Esophagus squamous epithelium (tissue), 5 donors: ENCODE measurements at places on chromosomes 2 and 18.
A peak's percentile ranks its signal among the peaks of the same experiment; 100 is the strongest.

DNA sequence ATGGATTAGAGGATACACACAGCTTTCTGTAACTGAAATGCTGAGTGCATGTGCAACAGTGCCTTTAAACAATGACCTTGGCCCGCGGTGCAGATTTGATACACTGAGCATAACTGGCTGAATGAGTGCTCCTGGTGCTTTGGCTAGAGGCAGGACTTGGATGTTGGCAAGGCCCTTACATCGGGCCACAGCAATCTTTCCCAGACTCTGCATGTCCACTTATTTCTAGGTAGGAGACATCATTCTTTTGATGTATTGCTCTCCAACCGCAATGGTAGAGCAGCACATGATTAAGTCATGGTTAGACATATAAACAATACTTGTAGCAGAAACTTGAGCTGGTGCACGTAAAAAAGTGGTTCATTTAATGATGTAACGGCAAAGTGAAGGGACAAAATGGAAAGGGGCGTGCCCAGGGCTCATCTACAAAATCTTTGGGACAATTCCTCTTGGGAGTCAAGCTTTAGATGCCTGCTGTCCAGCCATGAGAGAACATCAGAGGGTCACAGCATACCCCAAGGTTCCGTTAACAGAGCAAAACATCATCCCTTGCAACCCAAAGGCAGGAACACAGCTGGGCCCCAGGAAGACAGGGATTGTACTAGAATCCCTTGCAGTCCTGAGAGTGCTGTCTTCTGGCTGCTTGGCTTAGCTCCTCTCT, 43.4 kb downstream of the RAB31 start:
- no peaks in the 10 kb centered on the region for H3K4me1 ChIP-seq
- H3K27me3 ChIP-seq = no peaks in the 10 kb centered on the region
- no peak overlapping the region for H3K4me3 ChIP-seq
- no peak overlapping the region for H3K27ac ChIP-seq
- H3K36me3 ChIP-seq = no peaks in the 10 kb centered on the region

GRCh38 chr18:79950515-79951341, 725 bp downstream of the SLC66A2 start:
- no peak for DNase-seq
- no peaks in the 10 kb centered on the region for H3K27me3 ChIP-seq
- H3K4me3 ChIP-seq = peak overlapping the region; percentile 99
- no peaks in the 10 kb centered on the region for H3K36me3 ChIP-seq
- H3K27ac ChIP-seq = peak overlapping the region; percentile 98
- H3K4me1 ChIP-seq = peaks cover 88% of the 10 kb centered on the region

- H3K4me3 ChIP-seq = no peak overlapping the region
- no peak for DNase-seq
- no peaks in the 10 kb centered on the region for H3K4me1 ChIP-seq
- no peak overlapping the region for H3K27ac ChIP-seq
- H3K36me3 ChIP-seq = no peaks in the 10 kb centered on the region
- no peaks in the 10 kb centered on the region for H3K27me3 ChIP-seq
Measured at GRCh38 chr18:45727068-45727467, 3.1 kb downstream of the SLC14A1 start.

- H3K4me3 ChIP-seq = no peak overlapping the region
- no peak for DNase-seq
- no peaks in the 10 kb centered on the region for H3K27me3 ChIP-seq
- H3K4me1 ChIP-seq = peaks cover 7% of the 10 kb centered on the region
Measured at GRCh38 chr2:105708697-105709096, 36.0 kb upstream of the NCK2 start.

GRCh38 chr2:207928079-207928478, 97.2 kb downstream of the PLEKHM3 start:
- H3K4me1 ChIP-seq = no peaks in the 10 kb centered on the region
- H3K27ac ChIP-seq = no peak overlapping the region
- H3K36me3 ChIP-seq = peaks cover 15% of the 10 kb centered on the region
- DNase-seq = no peak
- H3K27me3 ChIP-seq = no peaks in the 10 kb centered on the region

DNA sequence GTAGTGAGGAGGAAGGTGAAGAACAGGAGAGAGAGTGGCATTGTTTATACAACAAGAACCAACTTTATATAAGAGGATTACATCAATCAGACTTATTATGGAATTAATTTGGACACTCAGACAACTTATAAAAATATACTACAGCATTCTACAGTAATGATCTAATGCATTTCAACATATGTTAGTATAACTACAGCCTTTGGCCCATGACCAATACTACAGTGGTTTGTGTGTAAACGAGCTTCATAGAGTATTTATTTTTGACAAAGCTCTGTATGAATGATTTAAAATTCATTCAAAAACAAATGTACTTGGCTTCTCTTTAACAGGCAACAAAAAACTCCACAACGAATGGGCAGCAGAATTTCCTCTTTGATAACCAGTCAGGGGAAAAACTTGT, 72.8 kb downstream of the ZNF521 start:
- no peak for DNase-seq
- H3K36me3 ChIP-seq = no peaks in the 10 kb centered on the region
- peaks cover 6% of the 10 kb centered on the region for H3K4me1 ChIP-seq
- H3K27ac ChIP-seq = no peak overlapping the region

DNA sequence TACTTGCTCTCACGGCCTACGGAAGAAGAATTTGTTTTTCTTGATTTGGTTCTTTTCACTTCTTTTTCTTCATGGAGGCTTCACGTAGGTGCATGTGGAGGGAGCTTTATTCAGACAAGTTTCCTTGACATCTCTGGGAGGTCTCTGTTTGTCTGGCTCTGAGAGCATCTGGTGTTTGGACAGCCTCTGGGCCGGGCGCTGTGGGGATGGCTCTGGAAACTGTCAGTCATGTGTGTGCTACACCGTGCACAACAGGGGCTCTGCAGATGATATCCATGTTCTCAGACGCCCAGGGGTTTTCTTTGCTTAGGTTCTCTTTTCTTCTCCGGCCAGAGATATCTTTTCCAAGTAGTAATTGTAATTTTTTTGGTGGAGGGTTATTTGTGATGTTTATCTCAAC, 130.7 kb downstream of the SH3RF3 start:
- no peaks in the 10 kb centered on the region for H3K27me3 ChIP-seq
- no peaks in the 10 kb centered on the region for H3K36me3 ChIP-seq
- no peak for DNase-seq
- H3K4me1 ChIP-seq = peaks cover 14% of the 10 kb centered on the region

DNA sequence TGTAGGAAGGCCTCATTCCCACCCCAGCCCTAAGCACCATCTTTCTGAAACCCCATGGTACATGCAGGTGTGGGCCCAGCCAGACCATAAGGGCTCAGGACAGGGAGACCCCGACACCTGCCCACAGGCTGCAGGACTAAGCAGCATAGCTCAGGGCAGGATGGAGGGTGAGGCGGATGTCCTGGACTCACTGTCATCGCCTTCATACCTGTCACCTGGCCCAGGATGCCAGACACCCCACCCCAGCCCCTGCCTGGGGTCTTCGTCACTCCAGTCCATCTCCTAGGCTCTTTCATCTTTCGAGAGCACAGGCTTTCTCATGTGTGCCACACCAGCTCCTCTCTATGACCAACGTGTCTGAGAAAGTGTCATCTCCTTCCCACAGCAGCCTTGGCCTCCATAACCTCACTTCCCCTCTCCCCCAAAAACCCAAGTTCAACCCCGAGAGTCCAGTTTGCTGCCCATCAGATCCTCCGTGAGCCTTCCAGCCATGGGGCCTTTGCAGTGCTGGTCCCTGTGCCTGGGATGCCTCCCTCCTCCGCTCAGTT, 71.5 kb downstream of the EMX1 start:
- no peak for DNase-seq
- no peaks in the 10 kb centered on the region for H3K4me1 ChIP-seq
- no peak overlapping the region for H3K4me3 ChIP-seq
- H3K27me3 ChIP-seq = no peaks in the 10 kb centered on the region
- no peaks in the 10 kb centered on the region for H3K36me3 ChIP-seq
- H3K27ac ChIP-seq = no peak overlapping the region

GRCh38 chr2:237749961-237750360, 48.6 kb upstream of the RBM44 start:
- no peak overlapping the region for H3K27ac ChIP-seq
- H3K4me3 ChIP-seq = no peak overlapping the region
- DNase-seq = no peak
- peaks cover 8% of the 10 kb centered on the region for H3K4me1 ChIP-seq

- no peaks in the 10 kb centered on the region for H3K27me3 ChIP-seq
- no peak overlapping the region for H3K27ac ChIP-seq
- H3K4me3 ChIP-seq = no peak overlapping the region
- no peaks in the 10 kb centered on the region for H3K36me3 ChIP-seq
- no peak for DNase-seq
Measured at GRCh38 chr2:729376-729861, 52.2 kb upstream of the TMEM18 start.

DNA sequence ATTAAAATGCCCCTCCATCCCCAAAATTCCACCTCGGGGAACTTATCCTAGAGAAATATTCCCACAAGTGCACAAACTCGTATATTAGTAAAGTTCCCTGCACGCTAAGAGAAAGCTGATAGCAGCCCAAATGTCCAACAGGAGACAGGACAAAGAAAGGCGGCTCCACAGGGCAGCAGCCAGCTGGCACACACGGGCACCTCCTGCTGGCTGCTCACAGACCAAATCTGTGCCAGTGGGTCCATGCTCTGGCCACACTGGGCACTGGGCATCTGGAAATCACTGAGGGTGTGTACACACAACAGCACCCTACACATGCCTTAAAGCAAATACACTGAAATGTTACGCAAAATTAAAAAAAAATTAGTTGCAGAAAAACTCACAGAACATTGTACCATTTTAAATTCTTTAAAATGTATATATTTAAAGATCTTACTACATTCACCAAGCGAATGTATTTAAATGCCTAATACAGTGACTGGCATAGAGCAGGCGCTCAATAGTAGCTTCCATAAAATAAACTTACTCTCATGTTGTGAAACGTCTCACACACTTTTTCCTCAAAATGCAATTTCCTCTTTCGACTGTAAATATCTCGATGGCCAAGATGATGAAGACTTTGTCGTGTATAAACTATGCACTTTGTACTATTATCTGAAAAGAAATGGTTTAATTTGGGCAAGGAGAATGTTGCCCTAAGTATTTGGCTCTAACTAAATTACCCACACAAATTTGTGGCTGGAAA, 19.4 kb downstream of the ZNF516 start:
- no peaks in the 10 kb centered on the region for H3K27me3 ChIP-seq
- peak overlapping the region; percentile 77 for H3K27ac ChIP-seq
- no peak for DNase-seq

DNA sequence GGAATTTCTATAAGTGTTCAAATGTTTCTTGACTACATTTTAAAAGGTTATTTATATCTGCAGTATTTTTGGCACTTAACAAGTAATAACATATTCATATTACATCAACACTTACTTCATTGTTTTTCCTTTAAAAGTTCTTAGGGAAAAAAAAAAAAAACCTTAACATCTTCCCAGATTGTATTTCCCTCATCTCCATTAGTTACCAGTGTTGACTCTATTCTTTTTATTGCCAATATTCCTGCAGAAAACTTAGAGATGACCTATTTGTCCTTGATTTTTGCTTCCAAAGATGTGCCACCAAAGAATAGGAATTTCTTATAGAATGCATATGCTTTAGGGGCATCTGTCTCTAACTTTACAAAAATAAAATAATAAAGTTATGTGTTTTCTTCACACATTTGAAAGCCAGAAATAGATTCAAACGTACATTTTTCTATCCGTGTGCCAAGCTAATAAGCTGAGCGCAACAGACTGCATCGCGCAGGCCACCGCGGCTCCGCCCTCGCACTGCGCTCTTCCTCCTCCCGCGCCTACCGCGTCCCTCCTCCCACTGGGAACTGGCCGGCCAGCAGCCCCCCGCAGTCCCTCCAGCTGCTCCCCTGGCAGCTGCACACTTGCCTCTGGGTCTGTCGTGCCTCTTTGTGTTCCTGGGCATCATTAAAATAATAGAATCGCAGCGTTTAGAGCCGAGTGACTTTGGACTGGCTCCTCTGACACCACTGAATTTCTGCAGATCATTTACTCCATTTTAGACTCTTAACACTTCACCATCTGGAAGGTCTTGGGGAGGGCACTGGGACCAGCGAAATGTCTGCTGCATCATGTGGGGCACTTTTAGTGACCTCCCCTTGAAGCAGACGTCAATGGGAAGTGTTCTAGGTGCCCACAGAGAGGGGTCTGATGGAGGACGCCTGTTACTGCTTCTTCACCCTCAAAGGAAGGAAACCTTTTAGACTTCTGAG, 21.2 kb upstream of the NAB1 start:
- H3K36me3 ChIP-seq = no peaks in the 10 kb centered on the region
- DNase-seq = no peak
- peak overlapping the region; percentile 68 for H3K27ac ChIP-seq
- H3K4me1 ChIP-seq = no peaks in the 10 kb centered on the region
- H3K4me3 ChIP-seq = peak overlapping the region; percentile 64

DNA sequence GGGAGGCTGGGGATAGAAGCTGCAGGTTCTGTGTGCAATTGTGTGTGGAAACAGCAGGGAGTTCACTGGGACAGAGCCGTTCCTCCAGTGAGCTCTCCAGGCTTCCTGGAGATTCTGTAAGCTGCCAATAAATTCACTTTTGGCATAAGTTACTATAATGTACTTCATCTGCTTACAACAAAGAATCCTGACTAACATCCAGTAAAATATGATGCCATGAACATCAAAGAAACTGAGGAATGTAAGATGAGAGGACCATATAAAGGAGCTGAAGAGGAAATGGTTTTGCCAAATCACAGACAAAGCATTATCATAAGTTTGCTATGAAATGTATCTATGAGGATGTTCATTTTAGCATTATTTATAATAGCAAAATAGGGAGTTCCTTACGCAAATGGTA, 175.3 kb downstream of the KCNE4 start:
- no peak overlapping the region for H3K4me3 ChIP-seq
- no peaks in the 10 kb centered on the region for H3K4me1 ChIP-seq
- H3K36me3 ChIP-seq = no peaks in the 10 kb centered on the region
- H3K27me3 ChIP-seq = no peaks in the 10 kb centered on the region

- no peaks in the 10 kb centered on the region for H3K27me3 ChIP-seq
- H3K4me1 ChIP-seq = no peaks in the 10 kb centered on the region
- no peaks in the 10 kb centered on the region for H3K36me3 ChIP-seq
- no peak overlapping the region for H3K27ac ChIP-seq
- H3K4me3 ChIP-seq = no peak overlapping the region
Measured at GRCh38 chr2:3587432-3587831, 7.5 kb upstream of the COLEC11 start.

- no peak overlapping the region for H3K27ac ChIP-seq
- DNase-seq = no peak
- H3K36me3 ChIP-seq = no peaks in the 10 kb centered on the region
Measured at GRCh38 chr2:216555274-216555673, 56.6 kb downstream of the RPL37A start.
